ENCODE measurements at places on chromosomes 5 and 9.
A peak's percentile ranks its signal among the peaks of the same experiment; 100 is the strongest.

DNA sequence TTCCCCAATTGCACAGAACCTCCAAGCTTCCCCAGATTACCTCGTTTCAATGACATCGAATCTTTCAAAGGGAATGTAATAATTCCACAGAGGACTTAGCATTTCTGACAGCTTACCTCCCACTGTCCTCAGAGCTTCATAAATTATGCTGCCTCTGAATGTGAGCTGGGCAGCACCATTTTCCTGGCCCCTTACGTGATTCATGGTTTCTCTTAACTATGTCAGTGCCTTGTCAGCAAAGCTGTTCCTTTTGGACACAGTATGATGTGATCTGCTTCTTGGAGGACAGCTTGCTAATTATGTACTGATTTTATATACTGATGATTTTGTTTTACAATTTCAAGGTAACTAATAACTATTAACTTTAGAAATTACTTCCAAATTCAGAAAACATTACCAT, 27.7 kb upstream of the SSBP2 start:
- no peak for DNase-seq

- no peak for DNase-seq
These were observed 62.4 kb downstream of the ZNF608 start for GRCh38 chr5:124683917-124684555.

DNA sequence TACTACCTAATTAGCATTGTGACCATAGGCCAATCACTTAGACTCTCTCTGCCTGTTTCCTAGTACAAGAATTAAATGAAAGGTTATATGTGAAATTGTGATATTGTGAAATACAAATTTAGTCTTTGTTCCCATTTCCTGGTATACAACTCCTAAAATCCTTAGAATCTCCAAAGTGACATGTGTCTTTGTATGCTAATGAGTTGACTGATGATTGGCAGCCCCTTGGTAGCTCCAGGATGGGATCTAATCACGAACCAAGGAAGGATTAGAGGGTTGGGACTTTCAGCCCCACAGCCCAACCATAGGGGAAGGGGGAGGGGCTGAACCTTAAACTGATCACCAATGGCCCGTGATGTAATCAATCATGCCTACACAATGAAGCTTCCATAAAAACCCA, 31.6 kb downstream of the ATP6V0E1 start:
- DNase-seq: no peak

DNA sequence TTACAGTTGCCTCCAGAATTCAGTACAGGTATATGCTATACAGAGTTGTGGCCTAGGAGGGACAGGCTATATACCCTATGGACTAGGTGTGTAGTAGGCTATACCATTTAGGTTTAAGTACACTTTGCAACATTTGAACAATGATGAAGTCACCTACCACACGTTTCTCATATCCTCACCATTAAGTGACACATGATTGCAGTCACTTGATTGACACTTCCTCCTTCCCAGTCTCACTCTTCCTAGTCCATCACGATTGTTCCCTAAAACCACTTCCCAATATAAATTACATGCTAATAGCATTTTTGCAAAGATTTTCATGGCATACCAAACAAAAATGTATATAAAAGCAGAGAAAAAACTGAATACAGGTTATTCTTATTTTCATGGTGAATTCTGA, 312.2 kb downstream of the EPB41L4A start:
- DNase-seq: no peak

- no peak for DNase-seq
These were observed 105.5 kb upstream of the CPEB4 start for GRCh38 chr5:173782671-173783101.

DNA sequence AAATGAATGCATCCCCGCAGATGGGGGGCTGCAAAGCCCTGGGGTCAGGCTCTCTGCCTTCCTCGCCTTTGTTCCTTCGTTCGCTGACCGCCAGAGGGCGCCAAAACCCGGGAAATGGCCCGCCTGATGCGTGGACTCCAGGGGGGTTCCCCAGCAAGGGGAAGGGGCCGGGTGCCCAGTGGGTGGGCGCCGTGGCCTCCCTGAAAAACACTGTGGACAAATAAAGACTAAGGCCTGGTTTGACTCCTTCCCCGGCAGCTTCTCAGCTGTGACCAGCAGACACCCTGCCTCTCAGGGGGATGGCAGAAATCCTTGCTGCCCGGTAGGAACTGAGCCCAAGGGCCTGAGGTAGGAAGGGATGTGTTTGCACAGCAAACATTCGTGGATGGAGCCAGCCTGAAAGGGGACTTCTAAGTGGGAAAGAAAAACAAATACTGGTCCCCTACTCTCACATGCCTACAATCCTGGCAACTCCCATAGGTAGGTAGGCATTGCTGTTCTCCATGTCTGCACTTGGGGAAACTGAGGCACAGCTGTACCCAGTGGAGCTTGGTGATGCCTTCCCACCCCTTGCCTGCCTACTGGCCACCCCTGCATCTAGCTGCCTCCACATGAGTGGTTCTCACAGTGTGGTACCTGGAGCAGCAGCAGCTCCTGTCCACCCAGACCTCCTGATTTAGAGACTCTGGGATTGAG, 57.7 kb downstream of the DUSP1 start:
- DNase-seq: peak; percentile 56

GRCh38 chr9:137000177-137000930, 4.0 kb upstream of the CLIC3 start:
- peak; percentile 74 for DNase-seq

DNA sequence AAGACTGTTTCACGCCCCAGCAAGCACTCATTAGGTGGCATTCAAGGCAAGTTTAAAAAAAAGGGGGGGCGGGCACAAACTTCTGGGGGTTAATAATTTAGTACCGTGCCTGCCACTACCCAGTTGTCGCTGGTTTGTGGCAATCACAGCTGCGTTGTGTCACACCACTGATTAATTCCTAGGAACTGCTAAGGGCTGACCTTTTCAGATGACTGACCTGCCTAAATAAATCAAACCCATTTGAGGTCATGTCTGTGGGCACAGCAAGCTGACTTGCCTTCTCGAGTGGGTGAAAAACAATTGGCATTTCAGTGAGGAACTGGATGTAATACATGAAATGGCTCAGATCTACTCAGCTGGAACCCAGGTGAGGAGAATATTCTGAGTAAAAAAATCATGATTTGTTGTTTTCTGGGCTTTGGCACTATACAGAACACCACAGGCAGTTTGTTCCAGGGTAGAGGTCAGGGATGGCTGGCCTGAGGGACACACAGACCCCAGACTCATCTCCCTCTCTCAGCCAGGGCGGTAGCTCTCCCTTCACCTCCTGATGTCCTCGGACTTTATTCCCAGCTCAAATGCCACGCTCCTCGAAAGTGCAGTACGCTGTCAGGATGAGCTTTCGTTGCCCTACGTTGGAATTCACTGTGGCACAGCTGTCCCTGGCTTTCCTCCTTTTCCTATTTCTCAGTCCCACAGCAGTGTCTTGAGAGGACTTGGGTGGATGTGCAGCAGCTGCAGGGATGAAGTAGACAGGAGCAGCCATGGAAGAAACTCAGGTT, 15.5 kb upstream of the MGAT1 start:
- DNase-seq: no peak

- DNase-seq: no peak
These were observed 282.9 kb upstream of the MAP3K1 start for GRCh38 chr5:56532466-56532865.

DNA sequence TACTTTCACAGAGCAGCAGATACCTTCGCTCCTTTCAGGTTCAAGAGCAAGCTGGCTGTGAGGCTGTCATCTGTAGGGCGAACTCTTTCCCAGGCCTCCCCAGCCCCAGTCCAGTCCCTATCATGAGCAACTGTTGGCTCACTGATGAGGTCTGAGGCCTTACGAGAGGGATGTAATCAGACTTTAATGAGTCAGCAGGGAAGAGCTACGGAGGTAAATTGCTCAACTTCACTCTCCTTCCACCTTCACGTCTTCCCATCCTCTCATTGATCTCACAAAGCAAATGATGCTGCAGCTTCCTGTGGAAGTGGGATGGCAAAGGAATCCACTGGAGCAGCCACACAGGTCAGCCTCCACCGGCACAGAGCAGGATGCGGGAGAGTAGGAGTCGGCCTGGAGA, 130.7 kb upstream of the TBCA start:
- no peak for DNase-seq

- no peak for DNase-seq
These were observed 562.8 kb upstream of the RIOK2 start for GRCh38 chr5:97745817-97746216.

GRCh38 chr5:151947931-151948608, 23.4 kb upstream of the GLRA1 start:
- DNase-seq: no peak

DNA sequence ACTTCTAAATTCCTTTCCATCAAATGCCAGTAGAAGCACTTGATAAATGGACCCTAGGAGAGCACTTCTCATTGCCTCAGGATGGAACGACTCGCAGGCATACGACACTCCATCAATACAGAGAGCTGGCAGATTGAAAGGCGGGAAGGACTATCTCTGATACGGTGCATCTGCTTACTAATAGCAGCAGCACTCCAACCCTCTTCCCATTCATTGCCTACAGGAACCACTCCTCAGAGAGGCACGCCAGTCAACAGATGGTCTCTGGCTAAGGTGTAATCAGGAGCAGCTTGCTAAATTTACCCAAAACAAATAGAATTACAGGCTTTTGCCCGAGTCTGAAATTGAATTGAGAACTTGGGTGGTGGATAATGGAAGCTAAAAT, 168.1 kb downstream of the EFNA5 start:
- no peak for DNase-seq

DNA sequence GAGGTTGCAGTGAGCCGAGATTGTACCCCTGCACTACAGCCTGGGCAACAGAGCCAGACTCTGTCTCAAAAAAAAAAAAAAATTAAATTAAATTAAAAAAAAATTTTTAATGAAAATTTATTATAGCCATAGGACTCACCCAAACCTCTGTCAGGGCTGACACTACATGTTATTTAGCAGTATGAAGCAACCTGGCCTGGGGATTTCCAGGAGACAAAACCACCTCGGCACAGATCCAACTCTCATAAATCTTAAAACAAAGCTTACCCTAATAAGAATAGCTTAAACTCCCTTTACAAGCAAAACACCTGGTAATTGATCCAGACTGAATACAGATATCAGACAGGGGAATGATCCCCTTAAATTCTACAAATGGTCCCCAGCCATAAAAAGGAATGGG, 38.4 kb downstream of the PPP1R2B start:
- no peak for DNase-seq

DNA sequence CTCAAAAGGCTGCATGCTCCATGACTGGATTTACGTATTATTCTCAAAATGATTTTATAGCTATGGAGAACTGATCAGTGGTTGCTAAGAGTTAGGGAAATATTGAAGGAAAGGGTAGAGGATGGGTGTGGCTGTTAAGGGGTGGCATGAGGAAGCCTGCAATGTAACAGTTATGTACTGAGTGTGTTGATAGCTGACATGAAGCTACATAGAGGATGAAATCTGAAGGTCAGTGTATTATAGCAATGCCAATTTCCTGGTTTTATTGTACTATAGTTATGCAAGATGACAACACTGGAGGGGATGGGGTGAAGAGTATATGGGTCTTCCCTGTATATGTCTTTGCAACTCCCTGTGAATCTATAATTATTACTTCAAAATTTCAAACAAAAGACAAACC, 51.0 kb downstream of the TMEM245 start:
- DNase-seq: no peak

- no peak for DNase-seq
These were observed 125.0 kb upstream of the TLE4 start for GRCh38 chr9:79446523-79447307.

GRCh38 chr5:66443462-66444130, 152.6 kb upstream of the MAST4 start:
- no peak for DNase-seq

- no peak for DNase-seq
These were observed 321.0 kb downstream of the ACTL7B start for GRCh38 chr9:108534741-108535140.

- DNase-seq: peak; percentile 60
These were observed 15.1 kb downstream of the PDLIM4 start for GRCh38 chr5:132272311-132273210.

GRCh38 chr9:124259158-124259808, 1.5 kb downstream of the NEK6 start:
- no peak for DNase-seq

DNA sequence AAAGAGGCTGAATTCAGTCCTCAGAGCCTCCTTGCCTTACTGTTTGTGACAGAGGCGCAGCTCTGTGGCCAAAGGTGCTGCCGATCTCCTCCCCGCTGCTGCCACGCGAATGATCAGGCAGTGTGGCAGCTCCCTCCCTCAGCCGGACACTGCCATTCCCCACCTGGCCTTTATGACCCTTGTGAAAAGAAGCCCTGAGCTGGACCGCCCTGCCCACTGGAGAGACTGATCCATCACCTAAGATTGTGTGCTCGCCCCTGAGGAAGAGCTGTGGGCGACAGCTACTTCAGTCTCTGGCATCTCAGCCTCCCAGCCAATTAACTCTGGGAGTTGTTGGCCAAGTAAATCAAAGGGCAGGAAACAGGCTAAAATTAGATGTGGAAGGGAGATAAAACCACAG, 90.9 kb downstream of the CARTPT start:
- DNase-seq: no peak

- DNase-seq: no peak
These were observed 109.3 kb downstream of the DAPK1 start for GRCh38 chr9:87606841-87607521.

- DNase-seq: no peak
These were observed 18.0 kb downstream of the IGIP start for GRCh38 chr5:140143521-140144258.

GRCh38 chr9:85290019-85290418, 451.7 kb downstream of the AGTPBP1 start:
- no peak for DNase-seq

DNA sequence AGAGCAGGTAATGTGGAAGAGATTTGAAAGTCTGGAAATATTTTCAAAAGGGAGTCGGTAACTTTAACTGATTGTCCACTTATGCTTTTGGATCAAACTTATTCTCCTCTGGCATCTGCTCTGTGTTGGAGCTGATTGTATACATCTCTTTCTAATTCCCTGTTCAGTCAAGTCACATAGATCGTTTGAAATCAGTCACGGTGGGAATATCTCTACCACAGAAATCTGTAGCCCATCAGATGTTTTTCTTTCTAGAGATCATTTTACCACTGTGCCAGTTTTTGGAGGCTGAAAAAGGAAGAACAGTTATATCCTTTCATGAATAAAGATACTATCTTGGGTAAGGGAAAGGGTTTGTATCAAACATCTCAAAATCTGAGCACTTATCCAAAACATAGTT, 1853.3 kb downstream of the EFNA5 start:
- DNase-seq: no peak

DNA sequence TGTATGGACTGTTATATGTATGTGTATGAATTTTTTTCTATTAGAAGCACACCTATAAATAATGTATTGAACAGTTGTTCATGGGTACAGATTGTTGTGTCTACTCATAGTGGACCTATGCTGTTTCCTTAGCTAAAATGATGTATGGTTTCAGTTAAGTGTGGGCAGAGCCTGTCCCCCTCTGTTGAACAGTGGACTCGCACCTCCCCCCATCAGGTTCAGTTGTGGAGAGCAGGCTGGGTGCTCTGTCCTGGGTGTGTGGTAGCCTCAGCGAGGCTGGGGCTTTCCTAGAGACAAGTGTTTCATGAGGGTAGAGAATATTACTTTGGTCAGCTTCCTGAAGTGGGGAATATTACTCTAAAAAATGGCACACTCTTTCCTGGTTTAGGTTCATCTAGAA, 47.4 kb upstream of the LRRTM2 start:
- no peak for DNase-seq

GRCh38 chr5:112338681-112339337, 80.3 kb downstream of the EPB41L4A start:
- DNase-seq: no peak

- no peak for DNase-seq
These were observed 34.2 kb downstream of the ADAMTS2 start for GRCh38 chr5:179311091-179311470.

All from GM12891 (cell line).